Metanephros (tissue), 2 donors: ENCODE measurements at places on chromosomes 1 and 21. TPM values are rescaled to one million over a fixed set of nuclear protein-coding genes. Genes with fewer than 3 reads are reported as not detected.

Gene RIT1
- 31.4 TPM for total RNA-seq

Gene TFF2
- total RNA-seq = not detected

Gene KCNAB2
- total RNA-seq = 8.5 TPM

Gene SMCP
- total RNA-seq = not detected

Gene PIK3C2B
- 40.3 TPM for total RNA-seq

Gene ALPL
- total RNA-seq = 17.4 TPM

Gene KCNK2
- total RNA-seq = 1.9 TPM

Gene SMIM11
- total RNA-seq = 19.6 TPM

Gene NAV1
- total RNA-seq = 24.4 TPM

Gene PRR9
- not detected for total RNA-seq

Gene RGS5
- 16.3 TPM for total RNA-seq

Gene OR2M3
- not detected for total RNA-seq

Gene CRABP2
- 17.1 TPM for total RNA-seq

Gene SLAMF9
- not detected for total RNA-seq

Gene SPATA21
- not detected for total RNA-seq
